GM12865 (cell line): ENCODE measurements at places on chromosomes 13 and 19.

- no peak for DNase-seq
Observed at GRCh38 chr19:18609717-18610051, 3.0 kb upstream of the TMEM59L start.

- DNase-seq: peak; percentile 70
Observed at GRCh38 chr13:97124915-97125809, 97.0 kb upstream of the MBNL2 start.

DNA sequence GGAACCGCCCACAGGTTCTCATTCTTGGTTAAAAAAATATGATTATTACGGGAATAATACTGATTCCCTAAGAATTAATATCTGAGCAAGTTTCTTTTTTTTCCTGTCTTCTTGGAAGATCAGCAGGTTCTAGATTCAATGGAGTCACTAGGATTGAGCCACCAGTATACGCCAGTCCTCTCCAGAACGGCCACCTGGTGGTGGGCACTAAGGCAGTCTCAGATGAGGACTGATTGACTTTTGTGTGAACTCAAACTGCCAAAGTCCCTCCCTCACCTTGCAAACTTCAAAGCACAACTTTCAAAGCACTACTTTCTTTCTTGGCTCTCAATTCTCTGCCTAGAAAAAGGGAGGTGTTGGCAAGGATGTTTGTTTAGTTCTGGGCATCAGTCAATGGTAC is 33.3 kb upstream of the ALOX5AP start:
- no peak for DNase-seq

DNA sequence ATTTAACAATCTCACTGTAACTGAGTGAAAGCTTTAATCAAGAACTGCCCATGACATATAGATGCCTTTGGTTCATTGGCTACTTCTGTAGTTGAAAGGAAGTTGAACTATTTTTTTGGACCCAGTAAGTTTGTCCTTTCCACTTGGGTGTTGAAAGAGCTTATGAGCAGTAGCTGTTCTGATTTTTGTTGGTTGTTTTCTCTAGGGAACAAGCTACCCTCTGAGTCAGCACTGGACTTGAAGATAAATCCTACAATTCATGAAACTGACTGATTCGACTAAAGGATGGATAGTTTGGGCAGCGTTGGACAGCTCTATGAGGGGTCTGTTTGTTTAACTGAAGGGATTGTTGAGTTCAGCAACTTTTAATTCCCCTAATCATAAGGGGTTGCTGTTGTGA is 101.0 kb downstream of the PAN3 start:
- no peak for DNase-seq

DNA sequence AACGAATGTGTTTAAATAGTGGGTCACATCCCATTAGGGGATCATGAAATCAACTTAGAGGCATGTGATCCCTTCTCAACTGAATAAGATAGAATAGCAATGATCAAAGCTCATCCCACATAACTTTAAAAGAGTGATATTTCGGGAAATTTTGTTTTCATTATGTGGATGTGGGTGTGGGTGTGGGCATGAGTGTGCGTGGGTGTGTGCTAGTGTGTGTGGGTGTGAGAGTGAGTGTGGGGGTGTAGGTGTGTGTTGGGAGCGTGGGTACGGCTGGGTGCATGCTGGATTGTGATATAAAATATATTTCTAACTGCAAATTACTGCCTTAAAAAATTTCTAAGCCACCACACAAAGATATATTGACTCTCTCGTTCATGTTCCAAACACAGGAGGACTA is 15.9 kb downstream of the RXFP2 start:
- DNase-seq: no peak
